Aorta (tissue), 5 donors: ENCODE measurements at places on chromosomes 5 and 9. TPM values are rescaled to one million over a fixed set of nuclear protein-coding genes. Genes with fewer than 3 reads are reported as not detected.

The SLC34A3 gene
- not detected for total RNA-seq

The PLCXD3 gene
- total RNA-seq = 13.9 TPM

The ZNF474 gene
- total RNA-seq = 0.52 TPM

The TRIM14 gene
- total RNA-seq = 8.5 TPM

The RIGI gene
- total RNA-seq = 15.6 TPM

The SURF4 gene
- total RNA-seq = 123 TPM

The OLFM1 gene
- total RNA-seq = 63.0 TPM

The SUSD3 gene
- total RNA-seq = 3.8 TPM

The FAM221B gene
- total RNA-seq = not detected

The ANKRD33B gene
- total RNA-seq = 3.3 TPM

DNA sequence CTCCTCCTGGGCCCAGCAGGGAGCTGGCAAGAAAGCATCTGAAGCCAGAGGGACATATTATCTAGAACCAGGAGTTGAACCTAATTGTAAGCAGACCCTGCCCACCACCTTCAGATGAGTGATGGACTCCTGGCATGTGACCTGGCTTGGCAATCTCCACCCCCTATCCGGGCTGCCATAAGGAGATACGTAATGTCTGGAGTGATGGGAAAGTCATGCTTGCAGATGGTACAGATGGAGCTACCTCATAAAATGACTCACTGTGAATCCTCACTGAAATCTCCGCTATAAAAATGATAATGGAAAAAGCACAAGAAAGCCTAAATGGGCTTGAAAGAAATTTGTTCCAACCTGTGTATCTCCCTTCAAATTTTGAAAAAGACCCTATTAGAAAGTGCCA, 157.5 kb downstream of the DMRT2 start:
- DNase-seq = no peak

DNA sequence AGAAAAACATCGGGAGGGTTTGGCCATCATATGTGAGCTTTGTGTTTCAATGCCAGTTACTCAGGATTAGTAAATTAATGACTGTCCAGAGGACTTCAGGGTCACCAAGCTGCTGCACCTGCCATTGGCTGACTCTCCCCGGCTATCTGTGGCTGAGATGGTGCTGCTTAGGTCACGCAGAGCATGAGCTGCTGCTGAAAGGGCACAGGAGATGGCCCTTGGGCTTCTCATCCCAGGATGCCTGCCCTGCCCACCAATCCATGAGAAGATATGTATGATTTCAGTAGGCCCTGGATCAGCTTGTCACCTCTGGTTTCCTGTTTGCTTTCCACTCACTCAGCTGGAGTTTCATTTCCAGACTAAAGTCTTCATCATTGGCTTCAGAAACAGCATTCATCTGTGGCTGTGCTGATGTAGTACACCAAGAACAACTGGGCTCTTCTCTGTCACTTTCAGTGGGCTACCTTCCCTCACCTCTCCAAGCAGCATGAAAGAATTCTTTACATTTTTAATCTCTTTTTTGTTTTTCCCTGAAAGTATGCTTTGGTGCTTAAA, 2.4 kb upstream of the CATSPER3 start:
- DNase-seq = no peak

GRCh38 chr5:5195128-5195918, 55.2 kb downstream of the ADAMTS16 start:
- DNase-seq = no peak

- no peak for DNase-seq
Measured at GRCh38 chr5:77892061-77893010, 116.2 kb upstream of the TBCA start.

DNA sequence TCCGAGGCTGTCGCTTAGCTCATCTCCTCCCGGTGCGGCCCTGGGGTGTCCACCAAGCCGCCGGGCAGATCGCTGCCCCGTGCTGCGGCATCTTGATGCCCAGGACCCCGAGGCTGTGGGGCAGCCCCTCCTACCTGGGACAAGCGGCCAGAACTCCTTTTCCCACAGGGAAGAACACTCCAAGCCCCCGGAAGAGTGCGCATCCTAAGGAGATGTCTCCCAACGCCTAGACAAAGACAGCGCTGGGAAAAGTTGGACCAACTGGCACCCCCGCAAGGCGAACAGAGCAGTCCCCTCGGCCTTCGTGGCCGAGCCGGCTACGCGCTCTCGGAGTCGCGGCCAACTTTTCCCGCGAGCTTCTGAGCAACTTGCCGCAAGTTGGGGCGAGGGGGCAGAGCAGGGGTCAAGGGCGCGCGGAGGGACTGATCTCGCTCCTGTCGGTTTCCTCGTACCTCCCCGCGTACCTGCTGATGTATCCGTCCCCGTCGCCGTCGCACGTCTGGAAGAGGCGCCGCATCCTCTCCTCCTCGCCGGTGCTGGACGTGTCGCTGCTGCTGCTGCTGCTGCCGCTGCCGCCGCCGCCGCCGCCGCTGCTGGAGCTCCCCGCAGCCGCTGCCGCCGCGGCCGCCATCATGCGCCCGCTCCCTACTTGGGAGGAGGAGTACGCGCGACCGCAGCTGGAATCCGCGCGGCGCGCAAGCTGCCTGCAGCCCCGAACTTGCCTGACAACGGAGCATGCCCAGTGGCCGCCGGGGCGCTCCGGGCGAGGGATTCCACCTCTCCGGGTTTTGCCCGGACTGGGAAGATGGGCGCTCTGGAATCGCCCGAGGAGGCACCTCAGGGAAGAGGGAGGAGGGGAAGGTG, at the start of gene MCC:
Gene MCC, minus strand, starts transcription at position 673 of the 864 bp plus-strand sequence.
- peak; percentile 93 for DNase-seq

DNA sequence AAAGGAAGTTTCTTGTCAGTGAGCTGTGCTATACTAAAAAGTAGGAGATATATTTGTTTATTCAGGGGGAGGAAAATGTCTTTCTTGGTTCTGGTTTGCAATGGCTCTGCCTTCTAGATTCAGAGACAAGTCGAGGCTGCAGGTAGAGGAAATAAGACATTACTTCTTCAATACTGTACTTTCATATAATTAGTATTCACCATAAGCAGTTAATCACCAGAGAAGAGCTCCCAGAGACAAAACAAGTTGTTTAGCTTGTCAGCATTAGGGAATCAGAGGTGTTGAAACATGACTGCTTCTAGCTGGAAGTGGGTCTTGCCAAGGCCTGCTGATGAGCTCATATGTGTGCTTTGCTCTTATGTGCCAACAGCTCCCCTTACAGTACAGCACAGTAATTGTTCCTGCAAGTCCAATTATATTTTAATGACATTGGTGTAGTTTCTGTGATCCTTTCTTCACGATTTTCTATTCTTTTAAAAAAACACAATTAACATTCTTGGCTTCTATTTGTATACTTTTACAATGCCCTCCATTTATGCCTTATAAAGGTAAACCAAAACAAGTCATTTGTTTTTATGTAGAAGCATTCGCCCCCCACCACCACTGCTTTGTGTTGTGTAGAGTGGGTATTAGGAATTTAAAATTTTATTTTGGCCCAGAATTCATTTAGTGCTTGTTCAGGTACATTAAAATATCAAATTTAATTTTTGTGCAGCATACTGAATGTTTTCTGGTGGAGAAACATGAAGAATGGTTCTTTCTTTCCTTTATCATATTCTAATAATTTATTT, 112.2 kb downstream of the RPS23 start:
- DNase-seq = peak; percentile 77

GRCh38 chr9:125407974-125408900, 146.6 kb downstream of the GAPVD1 start:
- DNase-seq = peak; percentile 82

GRCh38 chr9:112119225-112120029, 55.7 kb downstream of the SUSD1 start:
- no peak for DNase-seq

GRCh38 chr5:148909040-148909439, 82.6 kb downstream of the ADRB2 start:
- DNase-seq = no peak

GRCh38 chr5:52469835-52470234, 317.9 kb upstream of the ITGA1 start:
- DNase-seq = no peak

- no peak for DNase-seq
Measured at GRCh38 chr5:96315431-96315830, 117.6 kb downstream of the PCSK1 start.

DNA sequence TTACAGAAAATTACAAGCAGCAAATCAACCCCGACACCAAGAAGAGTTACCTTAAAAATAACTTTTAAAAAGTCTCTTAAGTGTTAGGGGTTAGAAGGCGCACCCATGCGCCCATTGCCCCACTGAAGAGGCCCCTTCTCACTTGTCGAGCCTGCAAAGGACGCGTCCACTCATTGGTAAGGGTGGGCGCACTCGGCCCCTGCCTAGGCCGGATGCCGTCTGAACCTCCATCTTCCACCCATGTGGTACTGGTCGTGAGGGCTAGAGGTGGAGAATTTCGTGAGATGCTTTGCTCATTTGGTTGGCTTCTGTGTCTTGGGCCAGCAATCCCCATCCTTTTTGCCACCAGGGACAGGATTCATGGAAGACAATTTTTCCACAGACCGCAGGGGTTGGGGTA, 27.5 kb upstream of the LRRC14B start:
- peak; percentile 9 for DNase-seq

GRCh38 chr9:70403166-70403565, 11.3 kb downstream of the KLF9 start:
- no peak for DNase-seq

- DNase-seq = no peak
Measured at GRCh38 chr5:171975262-171975876, 31.1 kb downstream of the FBXW11 start.

DNA sequence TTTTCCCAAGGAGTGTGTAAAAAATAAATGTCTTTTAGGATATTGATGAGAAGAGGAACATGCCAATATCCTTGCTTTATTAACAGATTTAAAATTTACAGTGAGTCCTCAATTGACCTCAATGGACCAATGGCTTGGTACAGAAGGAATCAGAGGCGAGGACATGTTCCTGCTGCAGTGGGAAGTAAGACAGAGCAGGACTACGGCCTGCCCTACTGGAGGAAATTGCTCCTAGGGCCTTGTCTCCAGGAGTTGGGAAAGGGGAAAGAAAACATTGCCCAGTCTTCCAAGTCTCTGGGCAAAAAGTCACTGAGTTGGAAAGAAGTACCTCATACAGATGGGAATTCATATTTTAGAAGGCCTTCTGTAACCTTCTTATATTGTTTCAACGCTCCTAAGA, 33.1 kb upstream of the UGT3A2 start:
- DNase-seq = no peak

DNA sequence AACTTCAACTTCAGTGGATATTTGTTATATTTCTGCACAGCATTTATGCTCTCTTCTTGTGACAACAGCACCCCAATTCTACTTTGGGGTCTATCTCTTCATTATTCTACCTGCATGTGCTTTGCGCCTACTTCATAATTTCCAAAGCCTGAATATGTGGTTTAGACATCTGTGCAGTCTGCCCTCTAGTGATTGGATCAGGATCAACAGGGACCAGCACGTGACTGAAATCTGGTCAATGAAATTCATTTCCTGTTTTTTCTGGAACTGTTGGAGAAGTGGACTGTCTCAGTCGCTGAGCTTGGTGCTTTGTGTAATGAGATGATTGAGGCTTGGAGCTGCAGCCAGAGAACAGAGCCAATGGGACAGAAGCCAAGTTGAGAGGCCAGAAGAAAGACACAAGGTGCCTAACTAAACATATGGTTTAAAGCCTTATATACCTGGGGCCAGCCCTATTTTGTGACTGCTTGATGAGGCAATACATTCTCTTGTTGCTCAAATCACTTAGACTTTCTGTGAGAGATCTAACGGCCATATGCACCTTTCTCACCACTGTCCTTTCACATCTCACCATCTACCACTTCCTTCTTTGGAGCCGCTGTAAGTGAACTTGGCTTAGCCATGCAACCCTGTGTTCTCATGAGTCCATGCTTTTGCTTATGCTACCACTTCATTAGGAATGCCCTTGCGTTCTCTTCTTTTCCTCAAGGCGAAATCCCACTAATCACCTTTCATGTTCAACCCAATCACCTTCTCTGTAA, 68.8 kb upstream of the PPP2R2B start:
- no peak for DNase-seq

- DNase-seq = no peak
Measured at GRCh38 chr5:146515473-146516150, 378 bp downstream of the GPR151 start.

- DNase-seq = no peak
Measured at GRCh38 chr5:101102506-101102905, 199.4 kb upstream of the ST8SIA4 start.

DNA sequence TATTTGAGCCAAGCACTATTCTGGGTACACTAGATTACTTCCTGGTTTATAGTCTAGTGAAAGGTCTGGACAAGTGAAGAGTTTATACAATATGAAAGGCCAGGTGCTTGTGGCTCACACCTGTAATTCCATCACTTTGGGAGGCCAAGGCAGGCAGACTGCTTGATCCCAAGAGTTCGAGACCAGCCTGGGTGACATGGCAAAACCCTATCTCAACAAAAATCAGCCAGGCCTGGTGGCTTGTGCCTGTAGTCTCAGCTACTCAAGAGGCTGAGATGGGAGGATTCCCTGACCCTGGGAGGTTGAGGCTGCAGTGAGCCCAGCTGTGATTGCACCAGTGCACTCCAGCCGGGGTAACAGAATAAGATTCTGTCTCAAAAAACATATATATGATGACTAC, 9.5 kb upstream of the TXNDC15 start:
- no peak for DNase-seq

DNA sequence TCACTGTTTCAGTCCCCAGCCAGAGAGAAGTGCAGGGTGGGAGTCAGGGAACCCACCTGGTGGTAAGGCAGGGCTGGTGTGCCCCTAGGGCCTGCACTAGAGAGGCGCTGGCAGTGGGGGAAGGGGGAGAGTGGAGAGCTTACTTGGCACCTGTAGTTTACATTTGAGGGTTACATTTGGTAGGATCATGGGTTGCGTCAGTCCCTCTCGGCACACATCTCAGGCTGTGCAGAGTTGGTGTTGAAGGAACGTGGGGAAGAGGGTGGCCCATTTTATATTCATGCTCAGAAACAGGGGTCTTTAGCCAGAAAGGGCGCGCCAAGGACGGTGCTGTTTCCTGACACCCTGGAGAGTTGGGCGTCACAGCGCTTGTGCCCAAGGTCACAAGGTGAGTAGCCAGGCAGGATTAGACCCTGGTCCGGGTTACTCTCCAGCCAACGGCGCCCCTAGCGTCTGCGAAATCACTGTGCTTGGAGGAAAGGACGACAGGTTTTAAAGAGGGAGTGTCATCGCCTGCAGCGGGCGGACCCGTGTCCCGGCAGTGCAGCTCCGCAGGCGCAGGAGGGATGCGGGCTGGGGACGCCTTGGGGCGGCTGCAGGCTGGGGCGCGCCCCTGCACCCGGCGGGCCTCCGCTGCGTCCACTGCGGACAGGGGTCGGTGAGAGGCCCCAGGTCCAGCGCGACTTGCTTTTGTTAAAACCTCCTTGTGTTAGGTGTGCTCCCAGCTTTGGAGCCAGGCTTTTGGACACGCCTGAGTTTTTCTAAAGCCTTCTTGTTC, 272.6 kb downstream of the FANCC start:
- no peak for DNase-seq
